ENCODE measurements at places on chromosomes 11 and 22.
A peak's percentile ranks its signal among the peaks of the same experiment; 100 is the strongest.

DNA sequence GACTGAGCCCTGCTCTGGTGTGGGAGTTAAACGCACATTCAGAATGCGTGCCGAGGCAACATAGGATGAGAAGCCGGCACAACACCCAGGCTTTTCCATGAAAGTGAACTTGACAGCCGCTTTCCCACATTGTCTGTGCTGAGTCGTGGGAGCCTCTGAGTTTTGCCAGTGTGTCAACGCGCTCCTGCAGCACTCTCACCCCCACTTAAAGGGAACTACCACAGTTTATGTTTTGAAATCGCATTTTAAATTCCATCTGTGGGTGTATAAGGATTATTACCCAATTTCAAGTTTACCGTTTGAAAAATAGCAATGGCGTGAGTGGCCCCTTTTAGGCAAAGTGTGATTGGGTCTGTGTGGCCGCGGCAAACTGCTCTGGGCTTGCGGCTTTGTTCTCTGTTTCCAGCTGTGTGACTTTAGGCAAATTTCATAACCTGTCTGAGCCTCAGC lies 81.5 kb downstream of the FBLN1 start:
- no peak for DNase-seq

GRCh38 chr11:27281276-27281675 lies 81.7 kb downstream of the CCDC34 start:
- DNase-seq: no peak

DNA sequence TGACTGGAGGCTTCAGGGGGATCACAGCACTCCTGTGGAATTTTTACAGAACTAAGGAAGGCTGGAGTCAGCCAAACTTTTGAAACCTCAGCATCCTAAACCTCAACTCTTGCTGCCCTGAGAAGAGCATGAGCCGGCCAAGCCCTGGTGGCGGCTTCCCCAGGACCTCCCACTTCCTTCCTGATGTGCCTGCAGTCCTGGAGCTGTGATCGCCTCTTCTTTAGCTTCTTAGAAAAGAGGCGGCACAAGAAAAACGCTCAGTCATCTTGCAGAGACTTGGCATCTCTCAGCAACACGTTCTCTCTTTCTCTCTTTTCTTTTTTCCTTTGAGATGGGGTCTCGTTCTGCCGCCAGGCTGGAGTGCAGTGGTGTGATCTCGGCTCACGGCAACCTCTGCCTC lies 40.4 kb upstream of the AMPD3 start:
- peak; percentile 44 for DNase-seq

GRCh38 chr11:64238999-64239398 lies 1.9 kb upstream of the FKBP2 start:
- no peak for DNase-seq

DNA sequence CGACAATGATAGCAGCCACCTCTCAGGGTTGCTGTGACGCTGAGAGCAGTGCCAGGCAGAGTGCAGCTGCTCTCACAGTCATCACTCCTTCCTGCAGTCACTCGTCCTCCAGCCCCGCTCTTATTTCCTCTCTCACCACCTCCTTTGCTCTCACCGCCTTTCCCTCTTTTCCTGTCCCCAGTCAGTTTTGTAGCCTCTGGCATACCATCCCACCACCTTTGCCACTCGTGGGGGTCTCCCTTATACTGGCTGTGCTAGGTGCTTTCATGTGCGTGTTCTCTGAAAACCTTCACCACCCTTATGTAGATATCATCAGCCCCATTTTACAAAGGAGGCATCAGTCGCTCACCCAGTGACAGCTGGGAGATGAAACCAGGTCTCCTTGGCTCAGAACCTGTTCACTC lies 19.3 kb upstream of the ST3GAL4 start:
- no peak for DNase-seq

Measured in A673 (cell line).